Activated CD4-positive, CD25-positive, alpha-beta regulatory T cell treated with anti-CD3 and anti-CD28 coated beads, Interleukin-2, amount 50 U/mL, for 24 hours (primary cell): ENCODE measurements at places on chromosomes 11 and 22.

DNA sequence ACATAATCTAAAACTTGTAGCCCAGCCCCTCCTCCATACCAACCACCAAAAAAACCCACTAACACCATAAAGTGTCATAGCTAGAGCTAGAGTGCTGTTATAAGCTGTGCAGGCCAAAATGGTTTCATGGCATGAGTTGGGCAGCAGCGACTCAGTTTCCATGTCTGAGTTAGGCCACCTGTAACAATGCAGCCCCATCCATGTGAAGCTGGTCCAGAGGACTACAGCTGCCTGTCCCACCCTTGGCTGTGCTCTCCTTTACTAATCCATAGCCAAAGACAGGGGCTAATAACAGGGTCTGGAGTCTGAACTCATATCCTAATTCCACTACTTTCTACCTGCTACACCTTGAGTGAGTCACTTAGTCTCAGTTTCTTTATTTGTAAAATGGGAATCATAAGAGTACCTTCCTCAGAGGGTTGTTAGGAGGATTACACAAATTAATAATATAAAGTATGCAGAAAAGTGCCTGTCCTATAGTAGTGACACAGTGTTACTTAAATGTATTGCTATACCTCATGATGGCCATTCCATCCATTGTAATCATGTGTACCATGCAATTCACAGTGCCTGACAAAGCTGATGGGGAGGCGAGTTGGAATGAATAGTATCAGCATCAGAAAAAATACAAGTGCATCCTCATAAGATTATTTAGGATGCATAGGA lies 20.6 kb downstream of the KCNQ1OT1 start:
- no peak for ATAC-seq

DNA sequence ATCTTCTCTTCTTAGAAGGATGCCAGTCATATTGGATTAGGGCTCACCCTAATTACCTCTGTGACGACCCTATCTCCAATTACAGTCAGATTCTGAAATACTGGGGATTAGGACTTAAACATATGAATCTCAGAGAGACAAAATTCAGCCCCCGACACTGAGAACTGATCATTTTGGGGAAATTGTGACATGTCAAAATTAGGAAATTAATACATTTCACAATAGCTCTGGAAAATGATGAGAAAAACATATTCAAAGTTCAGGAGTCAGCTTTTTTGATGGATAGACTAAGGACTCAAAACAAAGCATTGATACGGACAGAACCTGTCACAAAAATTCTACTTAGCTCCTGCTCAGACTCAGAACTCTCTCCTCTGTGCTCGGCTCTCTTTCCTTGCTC lies 40.8 kb downstream of the COMMD9 start:
- no peak for ATAC-seq

DNA sequence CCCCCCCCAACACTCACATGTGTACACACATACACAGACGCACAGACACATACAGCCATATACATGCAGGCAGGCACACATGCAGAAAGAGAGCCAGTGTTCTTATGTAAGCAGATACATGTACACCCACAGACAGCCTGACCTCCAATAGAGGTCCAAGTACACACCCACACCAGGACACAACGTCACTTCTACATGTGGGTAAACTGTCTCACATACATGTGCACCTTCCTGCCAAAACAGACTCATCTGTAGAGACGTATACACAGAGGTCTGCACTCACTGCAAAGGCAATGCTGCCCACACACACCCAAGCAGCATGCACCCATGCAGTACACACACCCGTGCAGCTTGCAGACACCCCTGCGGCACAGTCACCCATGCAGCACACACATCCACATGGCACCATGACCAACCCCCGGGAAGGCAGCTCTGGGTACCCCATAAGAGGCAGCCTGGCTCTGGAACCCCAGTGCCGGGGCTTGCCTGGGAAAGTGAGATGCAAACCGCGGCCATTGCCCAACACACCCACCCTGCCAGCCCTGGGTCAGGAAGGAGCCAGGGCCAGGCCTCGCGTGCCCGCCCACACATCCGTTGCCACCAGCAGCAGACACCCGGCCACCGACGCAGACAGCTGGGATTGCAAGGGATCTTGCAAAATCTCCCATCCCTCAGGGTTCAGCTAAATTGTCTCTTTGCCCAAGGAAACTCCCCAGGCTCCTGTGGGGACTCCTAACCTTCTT lies 10.1 kb downstream of the CASTOR1 start:
- no peak for ATAC-seq

GRCh38 chr11:69972351-69972802 lies 105.7 kb upstream of the ANO1 start:
- no peak for ATAC-seq

GRCh38 chr11:62146476-62147200 lies 22.8 kb downstream of the INCENP start:
- ATAC-seq: no peak

DNA sequence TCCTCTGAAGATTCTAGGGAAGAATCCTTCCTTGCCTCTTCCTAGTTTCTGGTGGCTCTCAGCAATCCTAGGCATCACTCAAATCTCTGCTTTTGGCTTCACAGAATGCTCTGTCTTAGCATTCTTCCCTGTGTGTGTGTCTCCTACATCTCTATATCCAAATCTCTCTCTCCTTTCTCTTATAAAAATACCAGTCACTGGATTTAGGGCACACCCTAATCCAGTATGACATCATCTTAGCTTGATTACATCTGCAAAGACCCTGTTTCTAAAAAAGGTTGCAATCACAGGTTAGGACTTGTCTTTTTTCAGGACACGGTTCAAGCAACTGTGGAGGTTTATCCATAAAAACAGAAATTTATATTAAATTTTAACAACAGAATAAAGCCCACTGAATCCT lies 54.4 kb downstream of the NARS2 start:
- ATAC-seq: no peak

GRCh38 chr11:22389526-22390282 lies 51.5 kb downstream of the SLC17A6 start:
- no peak for ATAC-seq

GRCh38 chr22:37462436-37462835 lies 23.7 kb downstream of the MFNG start:
- no peak for ATAC-seq

DNA sequence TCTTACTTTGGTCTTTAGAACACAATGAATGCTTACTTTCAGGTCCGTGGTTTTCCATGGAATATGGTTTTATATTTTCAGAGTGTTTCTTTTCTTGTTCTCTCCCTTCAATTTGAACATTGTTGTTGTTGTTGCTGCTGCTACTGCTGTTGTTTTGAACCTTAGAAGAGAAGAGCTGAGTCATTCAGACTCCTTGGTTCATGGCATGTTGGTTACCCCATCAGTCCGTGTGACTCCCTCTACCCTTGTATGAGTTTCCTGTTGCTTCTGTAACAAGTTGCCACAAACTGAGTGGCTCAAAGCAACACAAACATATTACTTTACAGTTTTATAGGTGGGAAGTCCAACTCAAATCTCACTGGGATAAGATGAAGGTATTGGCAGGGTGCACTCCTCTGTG lies 511.0 kb downstream of the INSC start:
- ATAC-seq: no peak

DNA sequence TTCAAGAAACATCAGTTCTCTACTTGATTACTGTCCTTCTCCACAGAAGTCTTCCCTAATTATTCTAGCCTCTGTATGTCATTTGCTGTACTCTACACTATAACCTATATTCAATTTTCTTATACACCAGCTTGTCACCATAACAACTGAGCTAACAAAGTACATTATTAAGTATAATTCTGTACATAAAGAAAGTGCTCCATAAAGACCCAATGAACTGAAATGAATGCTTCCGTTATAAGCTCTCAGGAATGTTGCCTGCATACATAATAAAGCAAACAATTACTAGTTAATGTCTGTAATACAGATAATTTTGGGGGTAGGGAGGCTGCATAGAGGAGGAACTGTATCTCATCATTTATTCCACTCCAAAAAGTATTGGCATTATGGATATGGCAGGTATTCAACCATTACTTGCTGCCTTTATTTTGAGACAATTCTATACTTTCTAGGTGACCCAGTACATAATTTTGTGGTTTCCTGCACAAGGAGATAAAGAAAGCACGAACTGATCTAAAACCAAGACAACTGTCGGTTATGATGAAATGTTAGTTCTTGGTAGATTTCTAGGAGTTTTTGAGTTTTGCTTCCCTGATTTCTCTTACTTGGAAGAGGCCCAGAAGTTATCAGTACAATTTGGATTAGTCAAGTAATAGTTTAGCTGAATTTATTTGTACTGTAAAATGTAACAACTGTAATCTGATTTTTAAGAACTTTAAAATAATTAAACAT lies 202.5 kb downstream of the SBF2 start:
- ATAC-seq: no peak
